ENCODE measurements at places on chromosomes 6 and 20.

DNA sequence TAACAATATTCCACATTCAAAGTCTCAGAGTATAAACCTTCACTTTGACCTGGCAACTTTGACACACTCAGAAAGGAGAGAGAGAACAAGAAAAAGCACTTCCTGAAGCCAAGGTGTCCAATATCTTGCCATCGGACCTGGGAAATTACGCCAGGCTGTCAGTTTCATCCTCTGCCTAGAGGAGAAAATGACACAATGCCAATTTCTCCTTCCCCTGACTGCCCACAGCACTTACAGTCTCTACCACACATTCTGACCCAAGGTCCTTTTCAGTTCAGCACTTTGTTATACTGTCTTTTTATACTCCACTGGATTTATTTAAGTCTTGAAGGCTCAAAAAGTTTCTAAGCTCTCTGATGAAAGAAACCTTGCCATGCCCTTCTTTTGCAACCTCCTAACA lies 250.4 kb downstream of the GMPR start:
- no peak for DNase-seq

- DNase-seq, result no peak
Measured at GRCh38 chr6:38043259-38043753, 223.8 kb downstream of the ZFAND3 start.

DNA sequence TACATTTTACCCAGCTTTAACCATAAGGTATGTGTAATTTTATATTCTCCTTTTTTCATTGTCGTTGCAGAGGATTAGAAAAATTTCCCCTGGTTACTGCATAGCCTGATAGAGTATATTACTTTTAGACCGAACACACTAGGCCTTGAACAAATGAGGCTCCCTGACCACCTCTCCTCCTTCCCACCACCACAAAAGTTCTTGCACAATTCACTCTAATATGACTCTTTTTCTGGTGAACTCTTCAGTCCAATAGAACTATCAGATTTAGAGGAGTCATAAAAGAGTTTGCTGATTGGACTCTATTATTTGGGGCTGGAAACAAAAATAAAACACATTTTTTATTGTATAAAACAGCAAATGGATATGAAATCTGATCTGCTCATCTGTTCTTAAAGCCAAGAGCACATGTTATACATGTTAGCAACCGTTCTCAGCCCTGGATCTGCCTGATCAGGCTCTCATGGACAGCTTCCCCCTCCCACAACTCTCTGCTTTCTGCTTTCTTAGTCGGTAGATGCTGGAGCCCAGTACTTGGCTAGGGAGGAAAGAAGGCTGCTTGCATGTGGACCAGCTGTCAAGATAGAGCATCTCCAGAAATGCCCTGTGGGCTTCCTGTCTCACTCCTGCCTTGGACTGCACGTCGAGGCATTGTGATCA lies 83.5 kb downstream of the CD164 start:
- DNase-seq, result no peak

DNA sequence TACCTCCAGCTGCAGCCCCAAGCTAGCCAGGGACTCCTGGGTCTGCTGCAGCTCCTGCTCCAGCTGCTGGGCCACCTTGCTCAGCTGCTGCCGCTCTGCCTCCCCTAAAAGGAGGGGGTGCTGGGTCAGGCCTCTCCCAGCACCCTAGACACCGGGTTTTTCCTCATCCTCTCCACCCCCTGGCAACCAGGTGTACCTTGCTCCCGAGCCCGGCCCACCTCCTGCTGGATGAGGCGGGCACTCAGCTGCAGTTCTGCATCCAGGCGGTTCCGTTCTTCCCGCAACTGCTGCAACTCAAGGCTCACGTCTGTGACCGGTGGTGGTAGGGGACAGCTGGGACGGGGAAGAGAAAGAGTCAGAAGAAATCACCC lies 6.1 kb upstream of the PSORS1C2 start:
- DNase-seq, result no peak

GRCh38 chr6:112571488-112572270 lies 224.5 kb downstream of the RFPL4B start:
- no peak for DNase-seq

DNA sequence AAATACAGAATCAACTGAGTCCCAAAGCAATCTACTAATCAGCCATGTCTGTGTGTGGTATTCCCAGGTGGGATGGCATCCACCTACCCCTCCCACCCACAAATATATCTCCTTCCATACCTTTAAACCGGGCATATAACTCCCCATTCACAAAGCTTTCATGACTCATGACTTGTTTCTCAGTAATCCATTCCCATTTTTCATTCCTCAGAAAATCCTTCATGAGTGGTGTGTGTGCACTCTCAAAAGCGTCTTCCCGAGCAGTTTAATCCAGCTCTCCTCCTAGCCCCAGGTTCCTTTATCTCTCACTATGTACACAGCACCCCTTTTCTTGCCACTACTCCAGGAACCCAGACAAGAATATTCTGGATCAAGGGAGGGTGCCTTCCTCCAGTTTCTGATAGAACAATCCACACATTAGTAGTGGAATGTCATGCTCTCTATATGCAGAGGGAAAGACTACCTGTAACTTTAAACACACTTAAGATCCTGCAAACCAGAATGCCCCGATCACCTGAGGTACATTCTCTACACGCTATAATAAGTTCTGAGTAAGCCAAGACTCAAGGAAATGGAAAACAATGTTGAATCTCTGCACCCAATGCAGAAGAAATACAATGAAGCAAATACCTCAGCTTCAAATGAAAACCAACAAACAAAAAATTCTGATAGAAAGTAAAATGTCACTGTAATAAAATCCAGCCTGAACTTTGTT lies 55.7 kb upstream of the IPCEF1 start:
- no peak for DNase-seq

- no peak for DNase-seq
Measured at GRCh38 chr6:90846824-90847223, 260.0 kb upstream of the MAP3K7 start.

GRCh38 chr20:58986286-58986967 lies 5.4 kb downstream of the NELFCD start:
- DNase-seq, result no peak

- DNase-seq, result no peak
Measured at GRCh38 chr20:62066983-62067433, 1.3 kb upstream of the TAF4 start.

DNA sequence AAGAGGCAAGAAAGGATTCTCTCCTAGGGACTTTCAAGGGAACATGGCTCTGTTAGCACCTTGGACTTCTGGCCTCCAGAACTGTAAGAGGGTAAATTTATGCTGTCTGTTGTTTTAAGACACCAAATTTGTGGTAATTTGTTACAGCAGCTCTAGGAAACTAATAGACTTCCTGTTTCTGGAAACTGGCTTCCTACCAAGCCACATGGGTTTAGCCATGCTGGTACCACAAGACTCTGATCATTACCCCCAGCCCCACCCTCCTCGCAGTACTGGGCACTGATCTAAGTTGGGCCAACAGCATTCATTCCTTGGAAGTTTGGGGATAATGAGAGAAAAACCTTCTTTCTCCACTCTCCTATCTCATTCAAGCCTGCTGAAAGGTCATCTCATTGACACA lies 109.5 kb upstream of the SMLR1 start:
- DNase-seq, result no peak

GRCh38 chr6:169388395-169389166 lies 134.9 kb upstream of the THBS2 start:
- no peak for DNase-seq

GRCh38 chr6:157481189-157481864 lies 100.3 kb downstream of the ZDHHC14 start:
- no peak for DNase-seq

DNA sequence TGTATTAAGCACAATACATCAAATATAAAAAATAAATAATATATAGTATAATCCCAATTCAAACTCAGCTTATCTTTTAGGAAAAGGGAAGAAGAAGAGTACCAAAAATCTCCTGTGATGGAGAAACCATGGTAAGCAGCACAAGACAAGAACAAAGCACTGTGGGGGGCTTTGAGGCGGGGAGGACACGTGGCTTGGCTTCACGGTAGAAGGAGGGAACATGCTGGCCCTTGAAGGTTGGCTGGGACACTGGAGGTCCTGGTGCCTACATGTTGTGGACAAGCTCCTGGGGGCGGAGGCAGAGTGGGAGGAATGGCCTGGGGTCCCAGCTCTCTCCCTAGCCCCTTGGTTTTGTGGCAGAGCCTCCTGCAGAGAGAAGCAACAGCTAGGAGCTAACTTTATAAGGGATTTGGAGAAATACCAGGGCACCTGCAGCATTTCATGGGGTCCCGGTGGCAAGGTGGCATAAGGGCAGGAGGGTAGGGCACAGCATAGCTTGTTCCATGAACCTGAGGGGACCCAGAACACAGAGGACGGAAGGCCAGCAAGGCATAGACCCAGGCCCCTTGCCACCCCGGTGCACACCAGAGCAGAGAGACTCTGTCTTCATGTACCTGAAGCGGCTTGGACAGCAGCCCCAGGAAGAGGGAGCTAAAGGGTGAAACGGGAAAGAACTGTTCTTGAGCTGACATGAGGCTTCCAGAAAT lies 72.0 kb downstream of the LY86 start:
- no peak for DNase-seq

All from activated naive CD4-positive, alpha-beta T cell treated with Interleukin-2 at 50 U/mL for 16 hours (primary cell).